ENCODE measurements at places on chromosomes 1 and 21. TPM values are rescaled to one million over a fixed set of nuclear protein-coding genes. Genes with fewer than 3 reads are reported as not detected.

- no peak for DNase-seq
- no peaks in the 10 kb centered on the region for H3K4me1 ChIP-seq
- no peaks in the 10 kb centered on the region for H3K36me3 ChIP-seq
- H3K4me3 ChIP-seq = no peak overlapping the region
Measured at GRCh38 chr1:191629836-191630235, 528.4 kb upstream of the RGS18 start.

GRCh38 chr1:238450976-238451375 is 560.3 kb upstream of the ZP4 start:
- no peak overlapping the region for H3K27ac ChIP-seq
- no peaks in the 10 kb centered on the region for H3K4me1 ChIP-seq
- H3K27me3 ChIP-seq = no peaks in the 10 kb centered on the region
- no peak for DNase-seq
- H3K4me3 ChIP-seq = no peak overlapping the region

- H3K27ac ChIP-seq = no peak overlapping the region
- no peak for DNase-seq
- H3K36me3 ChIP-seq = no peaks in the 10 kb centered on the region
- H3K4me3 ChIP-seq = no peak overlapping the region
Measured at GRCh38 chr1:80214888-80215540, 1208.5 kb upstream of the ADGRL4 start.

DNA sequence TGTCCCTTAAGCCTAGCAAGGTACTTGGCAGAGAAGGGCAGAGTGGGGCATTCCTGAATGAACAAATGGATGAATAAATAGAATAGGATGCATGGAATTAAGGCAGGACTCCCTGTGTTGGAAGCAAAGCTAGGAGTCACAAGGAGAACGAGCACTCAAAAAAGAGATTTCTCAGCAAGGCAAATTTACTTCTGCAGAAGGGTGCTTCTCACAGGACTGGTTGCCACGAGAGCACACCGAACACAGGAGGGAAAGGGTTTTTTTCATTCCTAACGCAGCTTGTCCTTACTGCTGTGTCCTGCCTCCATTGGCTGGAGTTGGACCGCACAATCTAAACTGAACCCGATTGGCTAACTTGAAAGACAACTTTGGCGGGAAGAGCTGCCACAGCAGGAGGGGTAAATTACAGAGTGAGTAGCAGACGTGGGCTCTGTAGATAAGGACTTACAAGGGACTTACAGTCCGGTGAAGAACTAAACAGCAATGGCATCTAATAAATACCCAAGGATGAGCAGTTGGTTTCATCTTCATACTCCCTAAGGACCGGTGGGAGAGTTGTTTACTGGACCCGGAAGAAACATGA is 52.4 kb downstream of the KIF26B start:
- no peak overlapping the region for H3K4me3 ChIP-seq
- H3K27me3 ChIP-seq = no peaks in the 10 kb centered on the region
- H3K36me3 ChIP-seq = no peaks in the 10 kb centered on the region
- no peaks in the 10 kb centered on the region for H3K4me1 ChIP-seq

GRCh38 chr1:13662493-13662892 is 37.5 kb upstream of the PRDM2 start:
- DNase-seq = no peak
- no peaks in the 10 kb centered on the region for H3K27me3 ChIP-seq
- no peak overlapping the region for H3K27ac ChIP-seq
- peaks cover 2% of the 10 kb centered on the region for H3K36me3 ChIP-seq
- H3K4me3 ChIP-seq = no peak overlapping the region
- peaks cover 12% of the 10 kb centered on the region for H3K4me1 ChIP-seq

DNA sequence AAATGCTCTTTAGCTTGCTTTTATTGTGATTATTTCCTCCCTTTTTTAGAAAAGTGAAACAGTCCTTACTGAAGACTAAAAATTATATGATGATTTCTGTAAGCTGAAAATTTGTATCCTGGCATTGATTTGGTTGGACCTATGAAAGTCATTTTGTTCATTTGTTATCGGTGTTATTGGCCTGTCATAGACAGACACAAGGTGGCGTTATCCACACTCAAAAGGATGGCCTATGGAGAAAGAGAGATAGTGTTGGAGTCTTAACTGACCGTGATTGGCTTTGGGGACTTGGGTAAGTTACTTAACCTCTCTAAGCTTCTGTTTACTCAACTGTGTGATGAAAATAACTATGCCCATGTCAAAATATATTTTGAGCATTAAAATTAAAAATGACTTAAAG is 203.6 kb upstream of the CHODL start:
- H3K4me1 ChIP-seq = no peaks in the 10 kb centered on the region
- no peak overlapping the region for H3K4me3 ChIP-seq
- no peak for DNase-seq
- no peaks in the 10 kb centered on the region for H3K36me3 ChIP-seq

GRCh38 chr1:75922698-75923097 is 9.5 kb downstream of the ASB17 start:
- H3K27me3 ChIP-seq = peaks cover 10% of the 10 kb centered on the region
- H3K4me3 ChIP-seq = no peak overlapping the region
- H3K4me1 ChIP-seq = no peaks in the 10 kb centered on the region

GRCh38 chr21:37341254-37341960 is 25.2 kb upstream of the DYRK1A start:
- H3K27ac ChIP-seq = no peak overlapping the region
- DNase-seq = no peak
- peaks cover 6% of the 10 kb centered on the region for H3K4me1 ChIP-seq
- no peaks in the 10 kb centered on the region for H3K27me3 ChIP-seq

LCE1E gene
- total RNA-seq = not detected

LCE1B gene
- not detected for total RNA-seq

C1QA gene
- total RNA-seq = not detected

ADGRL2 gene
- total RNA-seq = not detected

RLF gene
- total RNA-seq = 13.6 TPM

CYP2J2 gene
- total RNA-seq = 3.2 TPM

All from activated naive CD8-positive, alpha-beta T cell treated with anti-CD3 and anti-CD28 coated beads for 36 hours (primary cell).